Bronchial epithelial cell (primary cell): ENCODE measurements at places on chromosomes 7 and 10.

- DNase-seq = no peak
These were observed 5.7 kb downstream of the HIPK2 start for GRCh38 chr7:139772115-139772514.

DNA sequence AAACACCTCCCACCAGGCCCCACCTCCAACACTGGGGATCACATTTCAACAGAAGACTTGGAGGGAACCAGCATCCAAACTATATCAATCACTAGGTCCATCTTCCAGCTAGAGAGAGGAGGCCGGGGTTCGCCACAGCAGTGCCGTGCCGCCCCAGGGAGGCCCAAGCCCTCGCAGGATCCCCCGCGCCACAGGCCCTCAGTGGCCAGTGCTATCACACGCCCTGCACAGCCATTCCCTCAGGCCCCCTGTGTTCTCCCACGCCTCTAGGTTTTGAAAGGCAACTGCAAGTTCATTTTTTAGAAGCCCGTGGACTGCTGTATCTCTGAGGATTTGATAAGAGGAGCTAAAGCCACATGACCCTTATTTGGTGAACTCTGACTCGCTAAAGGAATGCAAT is 136.4 kb downstream of the OAT start:
- no peak for DNase-seq

GRCh38 chr10:80444646-80445319 is 9.3 kb upstream of the TSPAN14 start:
- peak; percentile 57 for DNase-seq

- DNase-seq = no peak
These were observed 90.9 kb downstream of the DNAJC1 start for GRCh38 chr10:21912625-21913024.

- DNase-seq = peak; percentile 67
These were observed 162.3 kb downstream of the SEM1 start for GRCh38 chr7:96547371-96547811.

- peak; percentile 95 for DNase-seq
These were observed 2.3 kb downstream of the GSDME start for GRCh38 chr7:24754906-24755506.
